Sciatic nerve (tissue), 2 donors: ENCODE measurements at places on chromosomes 5 and 9.
A peak's percentile ranks its signal among the peaks of the same experiment; 100 is the strongest.

DNA sequence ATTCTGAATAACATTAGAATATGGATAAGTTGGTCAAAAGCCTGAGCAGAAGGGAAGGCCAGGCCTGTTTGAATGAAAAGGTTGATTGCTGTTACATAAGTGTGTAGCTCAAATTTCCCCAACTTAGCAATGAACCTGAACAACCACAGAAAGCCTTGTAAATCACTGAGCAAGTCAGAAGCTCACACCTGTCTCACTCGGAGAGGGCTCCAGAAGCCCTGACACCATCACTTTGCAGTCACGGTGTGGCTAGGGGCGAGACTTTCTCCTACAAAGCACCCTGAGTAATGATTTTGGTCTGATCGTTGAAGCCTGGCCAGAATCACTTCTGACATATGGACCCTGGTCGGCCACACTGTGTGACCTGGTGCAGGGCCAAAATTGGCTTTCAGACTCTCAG is 62.0 kb downstream of the MTX3 start:
- DNase-seq: no peak

DNA sequence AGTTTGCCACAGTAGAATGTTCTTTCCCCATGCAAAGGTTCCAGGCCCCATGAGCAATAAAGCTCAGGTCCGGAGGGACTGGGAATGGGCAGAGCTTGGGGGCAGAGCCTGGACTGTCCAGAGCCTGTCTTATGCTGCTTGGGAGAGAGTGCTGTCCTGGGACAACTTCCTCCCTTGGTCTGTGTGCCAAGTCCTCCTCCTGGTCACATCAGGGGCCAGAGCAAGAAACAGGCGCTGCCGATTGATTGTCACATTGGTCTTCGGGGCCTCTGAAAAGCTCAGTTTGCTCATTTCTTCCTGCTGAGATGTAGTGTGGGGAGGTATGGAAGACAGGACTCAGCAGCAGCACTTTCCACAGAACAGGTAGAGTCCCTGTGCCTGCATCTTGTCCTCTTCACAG is 54.0 kb upstream of the FCN1 start:
- peak; percentile 18 for DNase-seq

GRCh38 chr9:133107245-133107722 is 13.8 kb downstream of the RALGDS start:
- DNase-seq: peak; percentile 48

GRCh38 chr9:98038958-98039357 is 17.6 kb upstream of the NANS start:
- DNase-seq: no peak

DNA sequence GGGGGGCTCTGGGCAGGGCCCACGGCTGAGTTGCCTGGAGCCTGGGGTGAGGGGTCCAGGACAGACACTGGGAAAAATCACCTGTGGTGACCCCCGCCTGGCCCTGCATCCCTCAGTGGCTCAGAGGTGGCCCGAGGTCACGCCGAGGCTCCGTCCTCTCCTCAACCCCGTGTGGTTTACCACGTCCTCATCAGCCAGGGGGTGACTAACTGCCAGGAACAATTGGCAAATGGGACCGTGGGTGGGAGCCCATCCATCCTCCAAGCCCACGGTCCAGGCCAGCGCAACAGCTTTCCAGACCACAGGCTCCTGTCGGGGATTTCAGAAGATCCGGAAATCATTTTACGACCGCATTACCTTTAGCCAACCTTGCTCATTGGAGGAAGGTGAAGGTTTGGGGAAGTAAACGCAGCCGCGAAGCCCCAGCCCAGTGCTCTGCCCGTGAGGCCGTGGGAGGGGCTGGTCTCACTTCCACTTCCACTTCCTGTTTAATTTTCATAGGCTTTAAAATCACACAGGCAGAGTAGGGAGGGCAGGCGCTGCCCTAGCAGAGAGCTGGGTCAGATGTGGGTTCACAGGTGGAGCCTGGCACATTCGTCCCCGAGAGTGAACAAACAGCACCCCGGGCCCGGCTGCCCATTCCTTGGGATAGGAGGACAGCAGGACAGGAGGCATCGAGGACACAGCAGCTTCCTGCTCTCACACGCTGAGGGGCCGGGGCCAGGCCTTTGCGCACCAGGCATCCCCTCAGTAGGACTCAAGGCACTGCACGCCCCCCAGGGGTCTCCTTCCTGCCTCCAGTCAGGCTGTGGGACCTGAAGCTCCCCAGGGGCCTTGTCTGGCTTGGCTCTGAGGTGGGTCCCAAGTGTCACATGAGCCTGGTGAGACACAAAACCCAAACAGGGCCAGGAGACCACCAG is 19.8 kb upstream of the SLC9A3 start:
- peak; percentile 58 for DNase-seq

- no peak for DNase-seq
Observed at GRCh38 chr5:127002390-127002789, 28.0 kb downstream of the MARCHF3 start.

GRCh38 chr9:112562235-112562958 is 75.8 kb downstream of the KIAA1958 start:
- DNase-seq: no peak

DNA sequence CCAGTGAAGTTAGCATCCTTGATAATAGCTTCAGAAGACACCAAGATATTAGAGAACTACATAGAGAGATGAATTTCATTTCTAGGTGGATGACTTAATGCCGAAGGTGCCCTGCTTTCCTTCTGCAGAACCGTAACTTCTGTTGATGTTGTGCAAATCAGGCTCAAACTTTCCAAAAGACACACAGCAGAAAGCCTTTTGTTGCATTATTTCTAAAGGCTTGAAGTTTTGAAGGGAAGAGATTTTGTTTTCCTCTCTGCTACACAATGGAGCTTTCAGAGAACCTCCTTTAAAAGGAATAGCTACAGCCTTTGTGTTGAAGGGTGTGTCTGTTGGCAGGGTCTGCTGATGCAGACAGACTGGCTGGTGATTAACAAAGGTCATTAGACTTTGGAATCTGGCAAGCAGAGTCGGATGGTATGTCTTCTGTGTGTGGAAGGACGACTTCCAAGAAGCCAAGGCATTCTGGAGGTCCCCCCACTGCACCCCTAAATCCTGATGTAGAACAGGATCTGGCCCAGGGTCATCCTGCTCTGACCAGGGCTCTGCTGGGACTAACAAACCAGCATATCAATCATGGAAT is 57.8 kb downstream of the ZNF462 start:
- DNase-seq: no peak

- no peak for DNase-seq
Observed at GRCh38 chr5:143054480-143054941, 284.3 kb downstream of the ARHGAP26 start.

DNA sequence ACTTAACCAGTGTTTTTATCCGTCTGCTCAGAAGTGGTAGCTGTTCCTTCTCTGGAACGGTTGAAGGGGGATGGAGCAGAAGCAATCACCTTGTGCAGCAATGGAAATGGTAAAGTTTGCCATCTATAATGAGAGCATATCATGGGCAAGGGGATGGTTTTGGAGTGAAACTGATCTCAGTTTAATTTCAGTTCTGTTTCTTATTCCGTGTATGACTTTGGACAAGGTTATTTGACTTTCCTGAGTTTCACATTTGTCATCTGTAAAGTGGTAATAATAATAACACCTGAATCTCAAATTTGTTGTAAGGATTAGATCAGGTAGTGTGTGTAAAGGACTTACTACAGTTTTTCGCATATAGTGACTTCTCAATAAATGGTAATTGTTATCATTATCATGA is 106.1 kb downstream of the PCSK1 start:
- DNase-seq: no peak

DNA sequence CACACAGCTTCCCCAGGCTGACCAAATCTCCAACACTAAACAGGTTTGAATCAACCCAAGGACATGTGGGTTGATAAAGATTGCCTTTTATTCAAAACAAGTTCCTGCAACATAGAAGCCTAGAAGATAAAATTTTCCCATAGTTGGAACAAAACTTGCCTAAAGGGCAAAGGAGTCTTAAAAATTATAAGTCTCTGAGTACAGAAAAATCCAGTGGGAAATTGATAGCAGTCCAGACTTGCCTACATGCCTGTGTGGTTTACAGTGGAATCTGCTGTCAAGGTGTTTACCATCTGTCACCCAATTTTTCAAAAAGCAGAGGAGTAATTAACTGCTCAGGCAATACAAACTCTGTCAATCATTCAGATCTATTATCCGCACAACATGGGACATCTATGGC is 168.2 kb downstream of the PPP2R2B start:
- no peak for DNase-seq

DNA sequence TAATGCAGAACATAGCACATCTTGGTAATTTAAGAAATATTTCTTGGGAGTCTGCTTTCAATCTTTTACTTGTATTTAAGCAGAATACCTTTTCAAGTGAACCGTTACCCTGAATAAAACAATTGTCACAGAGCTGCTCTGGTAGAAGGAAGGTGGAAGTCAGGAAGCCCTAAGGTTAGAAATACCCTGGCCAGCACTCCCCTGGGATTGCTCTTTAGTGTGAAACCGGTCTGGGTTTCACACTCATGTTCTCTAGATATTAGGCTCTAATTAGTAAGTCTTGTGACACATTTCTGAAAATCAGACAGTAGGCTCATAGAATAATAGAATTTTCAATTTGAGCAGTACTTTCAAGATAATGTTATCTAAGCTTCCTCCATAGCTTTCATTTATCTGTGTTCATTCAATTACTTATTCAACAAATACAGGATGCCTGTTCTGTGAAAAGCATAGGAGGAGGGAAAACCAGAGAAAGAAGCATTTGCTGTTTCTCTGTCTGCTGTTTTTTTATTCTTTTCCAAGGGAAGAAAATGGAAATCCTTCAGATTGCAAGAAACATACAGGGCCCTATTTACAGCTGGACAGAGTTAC is 825.5 kb downstream of the TLR4 start:
- DNase-seq: no peak

GRCh38 chr5:502325-503079 is 21.7 kb downstream of the SLC9A3 start:
- no peak for DNase-seq

DNA sequence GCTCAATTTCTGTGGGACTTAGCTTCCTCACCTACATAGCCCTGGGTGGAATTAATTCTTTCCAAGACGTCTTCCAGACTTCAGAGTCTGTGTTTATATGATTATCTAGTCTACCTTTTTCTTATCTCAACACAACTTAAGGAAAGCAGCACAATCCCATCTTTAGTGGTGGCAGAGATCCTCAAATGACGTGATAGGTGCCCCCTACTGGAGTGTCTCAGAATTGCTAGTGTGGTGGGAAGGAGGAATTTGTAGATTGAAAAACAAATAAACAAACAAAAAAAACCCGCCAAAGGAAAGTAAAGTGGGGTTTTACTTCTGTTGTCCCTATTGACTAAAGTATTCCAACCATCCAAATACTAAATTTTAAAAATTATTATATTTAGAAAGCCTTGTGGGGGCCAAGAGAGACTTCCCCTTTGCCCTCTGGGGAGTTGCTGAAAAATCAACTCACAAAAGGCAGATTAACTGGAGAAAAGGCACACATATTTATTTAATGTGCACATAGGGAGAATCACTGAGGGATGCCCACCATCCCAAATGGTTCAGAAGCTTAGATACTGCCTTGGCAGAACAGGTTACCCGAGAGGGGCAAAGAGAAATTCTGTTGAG is 283.3 kb downstream of the TMEM167A start:
- no peak for DNase-seq

DNA sequence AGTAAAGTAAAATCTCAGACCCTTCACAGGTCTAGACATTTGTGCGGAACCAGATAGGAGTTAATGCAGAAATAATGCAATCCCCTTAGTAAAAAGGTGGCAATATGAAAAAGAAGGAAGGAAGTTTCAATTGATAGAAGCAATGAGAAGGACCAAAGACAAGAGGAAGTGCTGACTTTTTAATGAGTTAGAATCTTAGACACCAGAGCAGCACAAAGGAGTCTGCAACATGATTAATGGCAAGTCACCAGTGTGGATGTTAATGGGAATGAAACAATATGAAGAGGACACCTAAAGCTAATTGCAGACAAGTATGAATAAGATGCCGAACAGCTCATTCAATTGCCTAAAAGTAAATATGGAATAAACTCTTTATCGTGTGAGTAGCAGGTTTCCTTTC is 50.9 kb downstream of the MEGF9 start:
- no peak for DNase-seq

- DNase-seq: no peak
Observed at GRCh38 chr5:156526081-156526925, 199.3 kb downstream of the SGCD start.

- no peak for DNase-seq
Observed at GRCh38 chr9:98506422-98507054, 202.2 kb downstream of the GABBR2 start.

GRCh38 chr5:128040927-128041326 is 42.6 kb upstream of the SLC12A2 start:
- no peak for DNase-seq

DNA sequence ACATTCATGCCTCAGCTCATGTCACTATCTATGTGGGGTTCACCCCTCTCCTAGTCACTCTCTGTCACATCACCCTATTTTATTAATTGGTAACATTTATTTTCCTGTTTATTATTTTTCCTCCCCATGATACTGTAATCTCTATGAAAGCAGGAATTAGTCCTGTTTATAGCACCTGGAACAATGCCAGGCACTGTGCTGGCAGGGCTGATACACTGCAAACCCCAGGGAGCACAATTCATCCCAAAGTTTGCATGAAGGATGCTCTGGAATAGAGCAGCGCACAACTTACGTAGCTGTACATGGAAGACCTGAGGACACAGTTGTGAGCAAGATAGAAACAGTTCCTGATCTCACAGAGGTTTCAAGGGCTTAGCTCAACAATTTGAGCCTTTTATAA is 103.2 kb downstream of the NSG2 start:
- no peak for DNase-seq

DNA sequence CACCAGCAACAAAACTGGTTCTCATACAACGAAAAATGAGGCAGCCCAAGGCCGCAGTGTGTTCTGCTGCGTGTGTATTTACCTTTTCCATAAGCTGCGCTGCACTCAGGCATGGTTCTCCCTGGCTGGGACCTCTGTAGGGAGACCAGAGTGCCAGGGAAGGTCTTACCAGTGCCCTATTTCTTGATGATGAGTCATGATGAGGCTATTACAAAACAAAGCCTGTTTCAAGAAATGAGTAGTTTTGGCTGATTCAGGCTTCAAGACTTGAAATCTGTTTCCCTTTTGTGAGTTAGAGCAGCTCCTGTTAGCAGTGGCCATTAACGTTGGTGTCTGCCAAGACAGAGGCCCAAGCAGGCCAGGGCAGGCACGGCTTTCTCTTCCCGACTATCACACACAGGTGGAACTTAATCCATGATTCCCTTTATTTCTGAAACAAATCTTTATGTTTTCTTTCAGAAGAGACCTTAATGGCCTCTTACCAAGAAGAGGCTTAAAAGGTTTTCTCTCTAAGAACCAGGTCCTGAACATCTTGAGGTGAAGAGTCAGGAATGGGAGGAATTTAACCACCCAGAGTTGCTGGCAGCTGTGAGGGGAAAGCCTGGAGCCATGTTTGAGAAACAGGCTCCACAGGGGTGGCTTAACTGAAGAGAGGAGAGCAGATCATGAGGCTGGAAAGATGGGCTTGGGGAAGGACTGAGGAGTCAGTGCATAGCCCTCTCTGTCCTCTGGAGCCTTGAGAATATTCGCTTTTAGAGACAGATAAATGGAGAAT is 41.4 kb upstream of the TIFAB start:
- peak; percentile 56 for DNase-seq

- no peak for DNase-seq
Observed at GRCh38 chr5:109196087-109196822, 213.5 kb downstream of the PJA2 start.

GRCh38 chr9:90107040-90107725 is 502.4 kb downstream of the GADD45G start:
- DNase-seq: no peak

GRCh38 chr5:116025866-116026265 is 6.4 kb upstream of the ARL14EPL start:
- DNase-seq: no peak
